ENCODE measurements at places on chromosomes 3 and 15.

DNA sequence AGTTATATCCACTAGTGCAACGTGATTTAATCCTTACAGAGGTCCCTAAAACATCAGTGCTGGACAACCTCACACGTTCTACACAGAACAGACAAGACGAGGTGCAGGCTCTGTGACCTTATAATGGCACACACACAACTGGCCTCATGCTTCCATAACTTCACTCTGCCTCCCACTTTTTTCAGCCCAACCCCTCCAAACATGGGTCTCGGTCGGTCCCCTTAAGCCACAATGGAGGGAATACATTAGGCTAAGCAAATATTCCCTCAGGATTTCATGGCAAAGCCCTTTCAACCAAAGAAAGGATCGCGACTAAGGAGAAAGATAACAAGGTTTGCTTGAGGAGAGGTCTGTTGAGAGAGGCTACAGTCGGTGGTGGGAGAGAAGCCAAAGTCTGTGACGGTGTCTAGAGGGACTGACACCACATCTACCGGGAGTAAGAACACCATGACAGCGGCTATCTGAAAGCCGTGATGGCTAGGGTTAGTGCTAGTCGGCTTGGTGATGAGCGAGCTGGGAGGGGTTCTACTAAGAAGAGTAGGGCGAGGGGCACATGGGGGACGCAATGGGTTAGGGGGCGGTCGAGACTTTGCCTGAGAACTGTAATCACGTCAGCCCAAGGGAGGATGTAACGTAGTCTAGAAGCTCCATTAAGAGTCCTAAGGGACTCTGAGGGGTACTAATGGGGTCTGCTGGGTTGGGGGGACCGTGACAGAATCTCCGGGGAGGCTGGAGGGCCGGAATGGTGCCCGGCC, 1.0 kb downstream of the MYO9A start:
- no peak for DNase-seq

- DNase-seq = no peak
These were observed 26.7 kb downstream of the CEP70 start for GRCh38 chr3:138567403-138567802.

GRCh38 chr3:9081184-9081818, 118.0 kb upstream of the RAD18 start:
- DNase-seq = no peak

GRCh38 chr15:84598250-84598649, 2.6 kb upstream of the ZSCAN2 start:
- no peak for DNase-seq

GRCh38 chr3:52385157-52385556, 59.7 kb downstream of the SEMA3G start:
- DNase-seq = peak; percentile 44

GRCh38 chr15:50452927-50453326, 28.7 kb downstream of the USP8 start:
- no peak for DNase-seq

GRCh38 chr3:108511490-108511889, 1.1 kb upstream of the MYH15 start:
- DNase-seq = no peak

GRCh38 chr15:80596521-80596976, 98.6 kb upstream of the ABHD17C start:
- DNase-seq = no peak

- DNase-seq = no peak
These were observed 32.1 kb upstream of the PIAS1 start for GRCh38 chr15:68022061-68022460.

DNA sequence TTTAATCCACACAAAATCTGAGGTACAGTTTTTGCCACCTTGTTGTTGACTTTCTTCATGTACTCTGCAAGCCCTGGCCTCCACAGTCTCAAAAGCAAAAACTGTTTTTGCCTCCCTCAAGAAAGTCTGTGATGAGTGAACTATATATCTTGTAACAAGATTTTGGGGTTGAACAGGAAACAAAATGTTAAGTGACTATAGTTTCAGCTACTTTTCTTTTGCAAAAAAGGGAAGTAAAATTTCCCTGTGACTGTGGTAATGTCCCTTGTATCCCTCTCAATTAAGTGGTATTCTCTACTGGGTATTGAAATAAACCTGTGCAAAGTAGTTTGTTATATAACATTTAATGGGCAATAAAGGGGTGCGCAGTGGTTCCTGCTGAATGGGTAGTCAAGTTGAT, 21.3 kb upstream of the SCAANT1 start:
- DNase-seq = no peak

GRCh38 chr3:174620138-174620537, 239.0 kb upstream of the NAALADL2 start:
- no peak for DNase-seq

GRCh38 chr3:33105341-33105948, 8.4 kb upstream of the CRTAP start:
- no peak for DNase-seq

- no peak for DNase-seq
These were observed 283.5 kb upstream of the ROPN1 start for GRCh38 chr3:124275412-124275811.

- peak; percentile 6 for DNase-seq
These were observed 462.3 kb upstream of the SGO1 start for GRCh38 chr3:20648294-20648693.

- DNase-seq = no peak
These were observed 47.4 kb upstream of the LDHAL6B start for GRCh38 chr15:59159210-59159609.

DNA sequence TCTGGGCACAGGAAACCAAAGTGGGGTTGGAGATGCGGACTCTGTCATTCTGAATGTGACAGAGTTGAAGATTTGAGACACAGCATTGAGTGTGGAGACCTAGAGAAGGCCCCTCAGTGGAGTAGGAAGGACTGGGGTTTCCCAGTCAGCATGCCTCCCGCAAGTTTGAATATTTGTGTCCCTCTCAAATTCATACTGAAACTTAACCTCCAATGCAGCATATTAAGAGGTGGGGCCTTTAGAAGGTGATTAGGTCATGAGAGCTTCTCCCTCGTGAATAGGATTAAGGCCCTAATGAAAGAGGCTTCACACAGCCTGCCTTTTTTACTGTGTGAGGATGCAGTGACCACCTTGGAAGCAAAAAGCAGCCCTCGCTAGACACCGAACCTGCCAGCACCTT, 8.0 kb downstream of the HDDC3 start:
- DNase-seq = no peak

- no peak for DNase-seq
These were observed 203.8 kb downstream of the TPRG1 start for GRCh38 chr3:189375532-189375931.

Measured in H54 (cell line).